ENCODE measurements at places on chromosomes 2 and 18.

DNA sequence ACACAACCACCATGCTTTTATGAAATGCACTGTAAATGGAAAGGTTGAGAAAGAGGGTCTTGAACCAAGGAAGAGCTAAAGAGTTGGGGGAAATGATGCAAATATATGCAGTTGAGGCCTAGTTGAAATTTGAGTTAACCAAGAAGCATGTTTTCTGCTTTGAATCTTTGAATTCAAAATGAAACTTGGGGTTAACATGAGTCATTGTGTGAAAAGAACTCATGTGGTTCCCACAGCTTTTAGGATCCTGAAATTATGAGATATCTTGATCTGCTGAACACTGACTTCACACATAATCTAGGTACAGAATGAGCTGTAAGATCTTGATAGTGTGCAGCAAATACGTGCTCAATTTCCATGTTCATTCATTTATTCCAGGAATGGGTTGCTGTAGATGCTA lies 422.9 kb upstream of the TRIB2 start:
- peak; percentile 17 for DNase-seq

- DNase-seq, result no peak
These were observed 268.3 kb downstream of the KLHL29 start for GRCh38 chr2:23653326-23653725.

DNA sequence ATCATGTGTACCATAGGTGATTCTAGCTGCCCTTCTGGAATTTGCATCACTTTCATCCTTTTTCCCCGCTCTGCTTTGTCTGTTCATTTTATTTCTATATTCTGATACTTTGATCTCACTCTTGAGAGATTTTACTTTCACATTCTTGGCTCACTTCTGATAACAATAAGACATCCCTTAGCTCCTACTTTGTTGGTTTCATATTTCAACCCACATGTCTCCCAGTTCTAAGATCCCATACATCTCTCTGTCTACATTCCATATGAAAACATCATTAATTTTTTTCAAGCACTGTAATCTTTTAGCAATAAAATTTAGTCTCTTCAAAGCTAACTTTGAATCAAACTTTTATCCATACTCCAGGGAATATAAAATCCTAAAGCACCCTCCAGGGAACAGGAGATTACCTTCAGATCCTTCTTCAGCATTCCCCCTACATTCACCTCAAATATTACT lies 75.6 kb downstream of the COL3A1 start:
- no peak for DNase-seq

DNA sequence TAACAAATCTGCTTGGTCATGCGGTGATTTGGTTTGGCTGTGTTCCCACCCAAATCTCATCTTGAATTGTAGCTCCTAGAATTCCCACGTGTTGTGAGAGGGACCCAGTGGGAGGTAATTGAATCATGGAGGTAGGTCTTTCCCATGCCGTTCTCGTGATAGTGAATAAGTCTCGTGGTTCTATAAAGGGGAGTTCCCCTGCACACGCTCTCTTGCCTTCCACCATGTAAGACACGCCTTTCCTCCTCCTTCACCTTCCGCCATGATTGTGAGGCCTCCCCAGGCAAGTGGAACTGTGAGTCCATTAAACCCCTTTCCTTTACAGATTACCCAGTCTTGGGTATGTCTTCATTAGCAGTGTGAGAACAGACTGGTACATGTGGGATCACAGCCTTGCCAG lies 36.7 kb downstream of the TRABD2A start:
- no peak for DNase-seq

- DNase-seq, result no peak
These were observed 7.4 kb downstream of the TUBB6 start for GRCh38 chr18:12315490-12315889.

DNA sequence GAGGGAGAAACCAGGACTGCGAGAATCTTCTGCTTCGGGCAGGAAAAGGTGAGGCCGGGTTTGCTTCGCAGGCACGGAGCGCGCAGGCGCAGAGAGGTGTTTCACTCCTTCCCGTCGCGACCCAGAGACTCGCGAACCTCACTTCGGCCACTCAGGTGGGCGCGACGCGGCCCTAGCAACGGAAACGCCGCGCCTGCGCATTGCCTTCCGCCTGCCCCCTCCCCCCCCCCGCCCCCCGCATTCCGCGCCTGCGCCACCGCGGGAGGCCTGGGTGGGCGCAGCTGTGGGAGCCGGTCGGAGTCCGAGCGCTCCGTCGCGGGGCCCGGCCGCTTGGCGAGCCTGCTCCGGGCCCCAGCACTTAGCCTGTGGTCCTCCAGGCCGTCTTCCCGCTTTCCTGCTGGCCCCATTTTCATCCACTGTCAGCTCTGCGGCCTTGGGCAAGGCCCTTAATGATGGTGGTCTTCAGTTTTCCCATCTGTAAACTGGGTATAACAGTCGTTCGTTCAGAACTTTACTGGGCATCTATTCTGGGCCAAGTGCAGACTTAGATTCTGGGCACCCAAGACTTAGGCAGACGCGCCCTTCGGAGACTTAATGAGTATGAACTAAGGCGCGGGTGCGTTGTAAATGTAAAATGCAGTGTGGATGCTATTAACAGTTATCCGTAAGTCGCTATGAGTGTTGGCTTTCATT lies 62.1 kb upstream of the ACKR3 start:
- DNase-seq, result peak; percentile 40

GRCh38 chr18:74961596-74961995 lies 247.3 kb downstream of the PTGR3 start:
- no peak for DNase-seq

All from CD4-positive, alpha-beta T cell treated with Interleukin-4 for 4 hours (primary cell).